ENCODE measurements at places on chromosomes 2 and 18.

DNA sequence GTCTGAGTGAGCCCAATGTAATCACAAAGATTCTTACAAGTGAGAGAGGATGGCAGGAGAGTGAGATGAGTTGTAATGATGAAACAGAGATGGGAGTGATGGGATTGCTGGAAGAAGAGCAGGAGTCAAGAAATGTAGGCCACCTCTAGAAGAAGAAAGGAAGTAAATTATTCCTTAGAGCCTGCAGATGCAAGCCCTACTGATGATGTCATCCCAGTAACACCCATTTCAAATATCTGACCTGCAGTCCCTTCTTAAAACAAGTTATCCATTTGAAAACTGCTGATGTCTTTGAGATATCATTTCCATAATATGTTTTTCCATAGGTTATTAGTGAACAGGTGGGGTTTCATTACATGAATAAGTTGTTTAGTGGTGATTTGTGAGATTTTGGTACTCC is 888.0 kb upstream of the SLC39A10 start:
- DNase-seq = no peak

DNA sequence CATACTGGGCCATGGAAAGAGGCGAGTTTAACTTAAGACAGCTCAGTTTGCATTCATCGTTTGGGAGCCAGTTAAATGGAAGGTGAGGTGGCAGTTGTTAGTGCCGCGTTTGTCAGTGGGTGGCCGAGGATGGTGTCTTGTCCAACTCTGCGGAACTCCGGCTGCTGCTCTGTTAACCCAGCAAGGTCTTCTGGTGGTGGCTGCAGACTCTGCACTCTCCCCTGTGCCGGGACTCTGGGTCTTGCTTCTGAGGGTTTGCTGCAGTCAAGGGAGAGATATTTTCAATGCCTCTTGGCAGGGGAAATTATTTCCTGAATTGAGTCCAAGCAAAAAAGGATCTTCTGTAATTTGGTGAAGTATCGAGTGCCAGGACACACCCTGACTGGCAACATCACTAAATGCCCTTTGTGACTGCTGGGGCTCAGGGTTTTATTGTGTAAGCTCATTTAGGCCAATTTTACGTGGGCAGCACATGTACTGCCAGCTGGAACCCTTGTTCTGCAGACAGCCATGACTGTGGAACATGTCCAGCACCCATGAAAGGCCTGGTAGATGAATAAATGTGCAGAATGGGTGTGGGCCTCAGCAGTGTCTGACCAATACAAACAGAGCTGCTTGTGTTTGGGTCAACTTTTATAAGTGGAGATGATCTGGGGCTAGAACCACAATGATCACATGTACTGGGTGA is 58.1 kb downstream of the IL1R2 start:
- no peak for DNase-seq

DNA sequence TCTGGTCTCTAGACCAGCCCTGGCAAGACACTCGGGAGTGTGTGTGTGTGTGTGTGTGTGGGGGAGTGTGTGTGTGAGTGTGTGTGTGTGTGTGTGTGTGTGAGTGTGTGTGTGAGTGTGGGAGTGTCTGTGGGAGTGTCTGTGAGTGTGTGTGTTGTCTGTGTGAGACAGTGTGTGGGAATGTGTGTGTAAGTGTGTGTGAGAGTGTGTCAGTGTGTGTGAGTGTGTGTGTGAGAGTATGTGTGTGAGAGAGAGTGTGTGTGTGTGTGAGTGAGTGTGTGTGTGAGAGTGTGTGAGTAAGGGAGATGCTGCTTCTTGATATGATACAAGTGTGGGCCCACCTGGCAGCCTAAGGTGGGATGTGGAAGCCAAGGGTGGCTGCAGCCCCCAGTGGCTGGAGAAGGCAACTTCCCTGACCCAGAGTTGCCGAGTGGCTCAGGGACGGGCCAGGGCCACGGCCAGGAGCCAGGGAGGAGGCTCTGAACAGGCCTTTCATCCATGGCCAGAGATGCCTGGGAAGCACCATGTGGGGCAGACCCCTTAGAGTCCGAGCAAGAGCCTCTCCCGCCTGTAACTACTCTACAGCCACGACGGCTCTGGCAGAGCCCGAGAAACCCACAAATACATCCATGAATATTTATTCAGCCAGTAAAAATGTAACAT is 159.3 kb upstream of the MYCN start:
- DNase-seq = no peak

- DNase-seq = peak; percentile 21
These were observed 39.3 kb downstream of the CD302 start for GRCh38 chr2:159758686-159759085.

GRCh38 chr2:227576110-227576509 is 22.6 kb upstream of the SCYGR2 start:
- DNase-seq = no peak

- no peak for DNase-seq
These were observed 643.3 kb downstream of the BCL11A start for GRCh38 chr2:59910166-59910565.

GRCh38 chr2:71684226-71685072 is 231.1 kb downstream of the DYSF start:
- DNase-seq = no peak

DNA sequence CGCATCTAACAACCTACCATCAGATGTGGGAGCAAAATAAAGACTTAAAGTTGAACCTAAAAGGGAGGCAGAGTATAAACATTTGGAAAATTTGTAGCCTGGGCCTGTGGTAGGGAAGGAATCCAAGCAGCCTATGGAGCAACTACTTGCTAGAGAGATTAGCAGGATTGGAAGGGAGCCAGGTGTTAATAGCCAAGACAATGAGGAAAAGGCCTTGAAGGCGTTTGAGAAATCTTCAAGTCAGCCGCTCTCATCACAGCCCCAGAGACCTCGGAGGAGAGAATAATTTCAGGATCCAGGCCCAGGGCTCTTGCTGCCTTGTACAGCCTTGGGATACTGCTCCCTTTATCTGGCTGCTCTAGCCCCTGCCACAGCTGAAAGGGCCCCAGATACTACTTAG is 219.7 kb downstream of the THSD7B start:
- DNase-seq = peak; percentile 47

DNA sequence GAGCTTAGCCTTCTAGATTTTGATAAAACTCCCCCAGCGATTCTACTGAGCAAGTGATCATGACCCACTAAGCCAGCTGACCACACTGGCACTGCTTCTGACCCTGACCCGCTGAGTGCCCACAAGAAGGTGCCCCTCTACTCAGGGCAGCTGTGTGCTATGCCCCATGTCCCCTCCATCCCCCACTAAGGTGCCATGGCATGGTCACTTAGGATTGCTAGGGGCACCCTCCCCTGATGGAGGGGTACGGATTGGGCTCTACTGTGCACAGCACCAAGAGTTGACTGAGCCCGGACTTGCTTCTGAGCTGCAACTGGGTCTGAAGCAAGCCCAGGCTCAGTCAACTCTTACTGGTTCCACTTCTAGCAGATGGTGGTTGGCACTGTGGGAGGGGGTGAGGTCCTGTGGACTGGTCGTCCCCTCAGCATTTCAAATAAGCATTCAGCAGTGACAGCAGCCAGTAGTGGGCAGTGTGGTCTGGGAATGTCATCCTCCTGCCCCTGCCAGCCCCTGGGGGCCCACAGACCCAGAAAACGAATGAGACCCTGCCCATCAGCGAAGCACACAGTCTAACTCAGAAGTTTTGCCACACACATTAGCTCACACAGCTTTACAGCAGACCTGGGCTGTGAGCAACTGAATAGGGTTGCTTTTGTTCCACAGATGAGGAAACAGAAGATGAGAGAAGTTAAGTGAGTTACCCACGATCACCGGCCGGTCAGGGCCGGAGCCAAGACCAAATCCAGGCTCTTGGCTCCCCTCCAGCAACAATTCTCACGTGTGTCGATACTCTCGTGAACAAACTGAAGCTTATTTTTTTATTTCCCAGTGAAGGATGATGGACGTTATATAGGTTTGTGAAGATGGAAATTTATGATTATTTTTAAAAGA is 52.1 kb upstream of the FOSL2 start:
- no peak for DNase-seq

DNA sequence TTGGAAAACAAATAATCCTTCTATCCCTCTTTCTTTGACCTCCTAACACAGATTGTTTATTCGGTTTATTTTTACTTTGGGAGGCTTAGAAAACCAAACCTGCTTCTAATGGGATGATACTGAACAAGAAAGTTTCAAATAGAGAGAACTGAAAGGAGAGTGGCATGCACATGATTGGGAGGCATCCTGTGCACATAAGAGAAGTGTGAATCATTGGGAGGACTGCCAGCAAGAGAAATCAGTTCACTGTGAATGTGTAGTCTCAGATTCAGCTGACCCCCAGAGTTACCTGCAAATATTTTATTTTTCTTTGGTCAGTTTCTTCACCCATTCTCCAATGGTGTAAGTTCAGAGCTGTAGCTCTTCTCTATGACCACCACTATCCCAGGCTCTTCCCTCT is 1363.2 kb upstream of the ACVR2A start:
- DNase-seq = no peak

DNA sequence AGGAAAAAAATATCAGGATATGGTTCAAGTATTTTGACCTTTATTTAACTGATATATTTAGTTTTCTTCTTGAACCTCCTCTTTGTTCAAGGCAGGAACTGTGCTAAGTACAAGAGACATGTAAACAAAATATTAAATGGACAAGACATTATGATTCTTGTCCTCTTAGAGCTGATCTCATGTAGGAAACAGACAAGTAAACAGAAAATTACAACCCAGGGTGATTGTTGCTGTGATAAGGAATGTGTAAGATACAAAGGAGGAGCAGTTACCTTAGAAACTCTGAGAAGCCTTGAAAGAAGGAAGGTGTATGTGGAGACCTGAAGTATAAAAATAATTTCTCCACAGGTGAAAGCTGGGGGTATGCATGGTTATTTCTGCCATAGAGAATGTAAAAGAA is 12.9 kb downstream of the RBM45 start:
- DNase-seq = no peak

DNA sequence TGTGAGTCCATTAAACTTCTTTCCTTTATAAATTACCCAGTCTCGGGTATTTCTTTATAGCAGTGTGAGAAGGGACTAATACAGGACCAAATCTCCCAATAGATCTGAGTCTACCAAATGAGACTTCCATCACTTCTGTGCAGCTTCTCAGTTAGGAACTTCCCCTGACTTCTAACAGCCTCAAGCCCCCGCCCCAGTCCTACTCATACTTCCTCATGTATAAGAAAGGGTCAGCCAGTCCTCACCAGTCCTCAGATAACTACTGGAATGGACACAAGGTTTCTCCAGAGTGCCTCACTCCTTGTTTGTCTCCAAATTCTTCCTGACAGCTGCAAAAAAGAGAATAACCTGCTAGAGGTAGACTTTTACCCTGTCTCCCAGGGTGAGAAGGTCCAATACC is 19.5 kb downstream of the TTC32 start:
- no peak for DNase-seq
